Sciatic nerve (tissue), 2 donors: ENCODE measurements at places on chromosomes 1 and 21. TPM values are rescaled to one million over a fixed set of nuclear protein-coding genes. Genes with fewer than 3 reads are reported as not detected.

Gene OPTC
- not detected for total RNA-seq

Gene BRINP3
- 0.40 TPM for total RNA-seq

Gene ZMPSTE24
- 30.7 TPM for total RNA-seq

Gene ALX3
- total RNA-seq = not detected

Gene C8B
- not detected for total RNA-seq

Gene CDCA8
- total RNA-seq = 0.85 TPM

Gene PTCH2
- 31.2 TPM for total RNA-seq

Gene AKR1A1
- 96.3 TPM for total RNA-seq

Gene CTSE
- total RNA-seq = 1.1 TPM

DNA sequence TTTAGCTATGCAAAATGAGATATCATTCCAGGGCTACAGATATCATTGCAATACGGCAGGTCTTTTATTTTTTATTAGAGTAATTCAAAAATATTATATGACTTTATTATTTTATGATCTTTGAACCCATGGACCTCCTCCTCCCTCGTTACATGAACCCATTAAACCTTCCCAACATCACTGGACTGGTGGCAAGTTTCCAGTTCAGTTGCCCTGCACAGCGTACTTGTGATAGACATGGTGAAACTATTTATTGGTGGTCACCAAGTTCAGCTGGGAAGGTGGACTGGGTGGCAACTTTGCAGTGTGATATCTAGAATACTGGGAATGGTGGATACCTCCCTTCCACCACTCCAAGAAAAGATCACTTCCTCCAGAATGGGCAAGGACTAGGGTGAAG lies 52.5 kb downstream of the SLC30A10 start:
- DNase-seq = no peak

- DNase-seq = no peak
These were observed 31.1 kb downstream of the ALG14 start for GRCh38 chr1:95041491-95042165.

DNA sequence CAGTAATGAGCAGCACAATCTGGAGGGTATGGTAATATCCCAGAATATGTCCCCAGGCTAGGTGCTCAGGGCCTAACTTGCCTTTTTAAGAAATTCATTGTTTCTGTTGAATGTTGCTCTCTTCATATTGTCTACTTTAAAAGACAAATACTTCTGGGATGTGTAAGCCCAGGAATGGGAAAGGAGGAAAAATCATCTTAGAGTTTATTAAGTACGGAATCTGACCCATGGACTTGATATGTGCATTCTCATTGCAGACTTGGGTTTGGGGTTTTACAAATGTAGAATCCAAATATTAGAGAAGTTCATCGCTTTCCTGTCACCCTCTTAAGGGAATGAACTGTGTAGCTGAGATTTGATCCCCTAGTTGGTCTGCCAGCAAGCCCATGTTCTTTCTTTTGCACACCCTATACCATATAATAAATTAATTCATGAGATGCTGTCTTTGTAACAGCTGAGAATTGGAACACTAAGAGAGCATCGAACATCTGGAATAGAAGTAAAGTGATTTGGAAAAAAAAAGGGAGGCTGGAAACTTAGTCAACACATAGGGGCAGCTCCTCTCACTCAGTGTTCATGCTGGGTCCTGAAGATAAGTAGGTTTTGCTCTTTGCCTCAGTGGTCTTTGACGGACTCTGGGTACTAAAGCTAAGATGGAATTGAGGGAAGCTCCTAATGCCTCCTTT lies 235.8 kb upstream of the C1orf105 start:
- no peak for DNase-seq

DNA sequence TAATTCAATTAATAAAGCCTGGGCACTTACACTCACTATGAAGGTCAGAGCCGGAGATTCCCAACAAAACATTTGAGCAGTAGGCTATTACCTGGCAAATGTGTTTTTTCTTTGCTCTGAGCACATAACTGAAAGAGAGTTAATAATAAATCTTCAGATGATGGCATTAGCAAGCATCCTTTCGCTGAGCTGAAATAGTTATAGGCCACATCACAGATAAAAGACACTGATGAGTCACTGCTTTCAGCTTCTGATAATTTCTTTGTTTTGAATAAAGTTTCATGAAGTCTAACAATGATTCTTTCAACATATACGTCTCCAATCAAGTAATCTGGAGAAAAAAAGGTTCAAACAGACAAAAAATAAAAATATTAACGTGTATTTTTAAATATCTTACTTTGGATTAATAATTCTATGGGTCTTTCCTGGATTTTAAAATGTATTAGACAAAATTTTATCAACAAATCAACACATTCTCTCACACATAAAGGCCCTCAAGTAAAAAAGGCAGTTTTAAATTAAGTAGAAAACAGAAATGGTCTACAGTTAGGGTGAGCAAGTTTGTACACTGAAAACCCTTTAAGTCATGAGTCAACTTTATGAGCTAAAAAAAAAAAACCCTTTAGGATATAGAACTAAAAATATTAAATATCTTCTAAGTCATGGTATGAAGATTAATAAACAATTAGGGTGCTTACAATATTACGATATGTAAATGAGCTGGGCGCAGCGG lies 33.1 kb downstream of the LTN1 start:
- DNase-seq = no peak

GRCh38 chr1:230068952-230069684 lies 2.1 kb downstream of the GALNT2 start:
- DNase-seq = no peak

- DNase-seq = no peak
These were observed 267.7 kb downstream of the AKT3 start for GRCh38 chr1:243582326-243582725.

DNA sequence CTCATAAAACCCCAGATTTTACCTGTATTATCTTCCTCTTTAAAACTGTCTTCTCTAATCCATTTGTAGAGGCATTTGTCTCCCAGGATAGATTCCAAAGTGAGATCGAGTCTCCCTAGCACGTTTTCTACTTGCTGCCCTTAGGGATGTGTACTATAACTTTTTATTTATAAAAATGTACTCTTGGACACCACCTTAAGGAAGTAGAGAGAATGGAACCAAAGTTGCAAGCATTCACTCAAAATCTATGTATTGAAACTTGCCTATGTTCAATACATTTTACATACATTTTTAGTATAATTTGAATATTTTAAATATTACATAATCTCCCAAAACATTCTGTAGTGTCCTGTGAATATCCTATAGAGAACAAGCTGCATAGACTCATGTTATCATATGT lies 842 bp upstream of the SPRR2A start:
- DNase-seq = no peak

- DNase-seq = no peak
These were observed 12.6 kb upstream of the RCSD1 start for GRCh38 chr1:167617153-167618147.

GRCh38 chr1:101025657-101026429 lies at the start of gene DPH5:
Gene DPH5, minus strand, starts transcription at chr1:101025784. Its CDS starts 341 bp downstream, at chr1:101025443.
- peak; percentile 92 for DNase-seq

- DNase-seq = no peak
These were observed 1.4 kb upstream of the SPRR2E start for GRCh38 chr1:153095764-153096163.

GRCh38 chr1:156471496-156472490 lies 28.8 kb downstream of the MEF2D start:
- no peak for DNase-seq

DNA sequence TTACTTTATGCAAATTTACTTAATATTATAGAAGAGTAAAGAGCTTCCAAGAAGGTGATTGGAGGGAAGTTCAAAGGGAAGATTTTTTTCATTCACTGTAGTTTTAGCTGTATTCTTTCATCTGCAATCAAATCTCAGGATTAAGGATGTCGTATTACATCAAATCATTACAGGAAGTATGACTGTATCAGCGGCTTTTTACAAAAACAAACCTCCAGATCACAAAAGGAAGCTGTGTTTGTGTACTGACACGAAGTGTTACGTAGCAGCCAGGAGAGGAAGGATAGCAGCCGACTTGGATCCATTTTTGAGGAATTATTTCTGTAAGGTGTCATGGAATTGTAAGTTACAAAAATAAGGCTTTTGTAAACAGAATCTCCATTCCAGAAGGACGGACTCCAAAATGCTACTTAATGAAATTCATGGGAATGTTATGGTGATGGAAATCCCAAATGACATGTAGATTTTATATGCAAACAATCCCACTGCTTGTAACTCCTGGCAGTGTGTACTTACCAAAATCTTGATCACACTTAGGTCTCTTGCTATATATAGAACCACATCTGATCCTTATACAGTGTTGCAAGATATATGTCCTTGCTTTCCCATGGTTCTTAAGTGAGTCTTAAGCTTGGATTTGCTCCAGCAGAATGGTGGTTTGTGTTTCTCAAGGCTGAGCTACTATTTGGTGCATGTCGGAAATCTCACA lies 49.8 kb downstream of the KCNJ15 start:
- DNase-seq = no peak

- DNase-seq = no peak
These were observed 21.3 kb downstream of the HMGCS2 start for GRCh38 chr1:119747451-119747850.

DNA sequence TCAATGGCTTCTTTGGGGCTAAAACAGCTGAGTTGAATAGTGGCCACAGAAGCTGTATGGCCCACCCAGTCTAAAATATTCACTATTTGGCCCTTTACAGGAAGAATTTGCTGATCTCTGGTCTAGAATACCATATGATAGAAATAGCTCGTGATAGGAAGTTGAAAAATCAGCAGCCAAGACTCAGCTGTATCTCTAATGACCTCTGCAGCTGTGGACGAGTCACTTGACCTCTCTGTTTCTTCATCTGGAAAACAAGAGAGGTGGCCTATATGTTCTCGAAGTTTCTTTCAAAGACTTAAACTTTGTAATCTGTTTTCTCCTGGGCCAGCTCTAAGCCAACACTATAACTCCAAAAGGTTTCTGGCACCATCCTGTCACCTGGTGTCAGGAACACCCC lies 129.2 kb downstream of the ZBTB18 start:
- DNase-seq = no peak

DNA sequence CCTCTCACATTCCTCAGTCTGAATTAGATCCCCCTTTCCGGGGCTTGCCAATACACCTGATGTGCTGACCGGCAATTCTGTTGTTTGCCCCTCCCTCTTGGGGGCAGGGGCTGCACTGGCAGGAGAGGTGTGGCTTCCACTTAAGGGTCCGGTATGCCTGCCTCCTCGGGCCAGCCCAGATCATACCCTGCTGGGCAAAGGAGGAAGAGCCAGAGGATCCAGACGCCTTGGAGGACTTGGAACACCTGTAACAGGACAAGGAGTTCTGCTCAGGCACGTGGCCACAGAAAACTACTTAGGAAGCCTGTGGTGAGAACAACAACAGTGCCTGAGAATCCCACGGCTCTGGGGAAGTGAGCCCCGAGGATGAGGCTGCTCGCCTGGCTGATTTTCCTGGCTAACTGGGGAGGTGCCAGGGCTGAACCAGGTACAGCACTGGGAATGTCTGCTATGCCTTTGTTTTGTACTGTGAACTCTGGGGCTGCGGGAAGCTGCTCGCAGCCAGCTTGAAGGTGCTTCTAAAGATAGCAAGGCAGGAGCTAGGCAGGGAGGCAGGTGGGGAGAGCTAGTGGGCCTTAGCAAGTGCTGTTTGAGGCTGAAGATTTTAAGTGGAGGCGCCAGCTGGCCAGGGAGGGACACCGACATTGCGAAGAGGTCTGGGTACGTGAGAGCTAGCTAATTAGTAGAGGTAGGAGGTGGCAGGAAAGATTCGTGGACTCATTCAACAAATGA lies at the start of gene SMPDL3B:
Gene SMPDL3B (plus strand): TSS at position 183 of the 732 bp plus-strand sequence. CDS start 184 bp downstream, at position 367.
- DNase-seq = no peak

DNA sequence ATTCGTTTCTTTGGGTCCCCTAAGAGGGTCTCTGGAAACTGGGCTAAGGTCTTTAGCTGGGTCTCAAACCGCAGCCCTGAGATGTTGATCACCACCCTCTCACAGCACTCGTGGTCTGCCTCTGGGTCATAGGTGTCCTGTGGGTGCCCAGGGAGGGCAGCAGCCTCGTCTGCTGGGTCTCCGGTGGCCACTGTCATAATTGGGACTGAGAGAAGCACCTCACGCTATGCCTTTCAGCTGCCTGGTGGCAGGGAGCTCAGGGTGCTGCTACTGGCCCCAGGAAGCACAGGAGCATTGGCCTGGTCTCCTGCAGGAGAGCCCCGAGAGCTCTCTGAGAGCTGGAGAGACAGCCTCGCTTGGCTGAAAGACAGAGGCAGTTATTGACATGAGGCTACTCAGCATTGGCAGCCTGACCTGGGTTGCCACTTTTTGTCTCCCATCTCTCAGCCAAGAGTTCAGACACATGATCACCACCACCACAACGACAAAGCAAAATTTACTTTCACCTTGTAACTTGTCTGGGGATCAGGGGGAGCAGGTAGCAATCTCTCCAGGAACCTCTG lies 1.5 kb downstream of the KCNA2 start:
- DNase-seq = no peak

GRCh38 chr1:20682571-20683236 lies 21.5 kb upstream of the DDOST start:
- DNase-seq = no peak

DNA sequence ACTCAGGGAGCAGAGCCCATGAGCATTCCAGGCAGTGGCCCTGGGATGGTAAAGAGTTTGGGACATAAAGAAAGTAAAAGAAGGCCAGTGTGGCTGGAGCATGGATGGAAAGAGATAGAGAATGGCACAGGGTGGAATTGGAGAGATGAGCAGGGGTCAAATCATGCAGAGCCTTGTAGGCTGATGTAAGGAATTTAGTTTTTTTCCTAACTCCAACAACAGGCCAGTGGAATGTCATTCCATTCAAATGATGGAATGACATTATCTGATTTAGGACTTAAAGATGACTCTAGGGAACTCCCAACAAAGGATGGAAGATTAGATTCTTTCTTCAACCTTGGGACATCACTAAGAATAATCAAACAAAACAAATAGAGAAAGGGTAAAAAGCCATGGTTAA lies 12.8 kb upstream of the S100A2 start:
- DNase-seq = no peak

- no peak for DNase-seq
These were observed 66.8 kb downstream of the EPB41 start for GRCh38 chr1:28981210-28981609.

GRCh38 chr1:56204206-56204605 lies 375.2 kb downstream of the PLPP3 start:
- DNase-seq = no peak

DNA sequence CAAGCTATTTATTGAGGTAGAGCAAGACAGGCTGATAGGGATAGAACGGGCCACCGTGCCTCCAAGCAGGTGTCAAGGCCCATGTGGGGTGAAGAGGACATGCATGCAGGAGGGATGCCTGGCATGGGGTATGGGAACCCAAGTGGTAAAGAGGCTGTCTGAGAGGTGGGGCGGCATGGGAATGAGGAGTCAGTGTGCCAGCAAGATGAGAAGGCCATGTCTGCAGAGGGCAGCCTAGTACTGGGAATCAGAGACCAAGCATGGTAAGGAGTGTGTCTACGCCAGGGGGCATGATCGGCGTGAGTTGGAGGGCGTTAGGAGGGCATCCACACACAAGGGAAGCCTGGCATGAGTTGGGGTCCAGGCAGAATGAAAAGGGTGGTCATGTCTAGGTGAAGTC lies 303.7 kb upstream of the PLD5 start:
- no peak for DNase-seq

GRCh38 chr1:225845571-225846259 lies 35.8 kb downstream of the EPHX1 start:
- DNase-seq = peak; percentile 85
